Thoracic aorta (tissue), 2 donors: ENCODE measurements at places on chromosomes 11 and 22. TPM values are rescaled to one million over a fixed set of nuclear protein-coding genes. Genes with fewer than 3 reads are reported as not detected.

DNA sequence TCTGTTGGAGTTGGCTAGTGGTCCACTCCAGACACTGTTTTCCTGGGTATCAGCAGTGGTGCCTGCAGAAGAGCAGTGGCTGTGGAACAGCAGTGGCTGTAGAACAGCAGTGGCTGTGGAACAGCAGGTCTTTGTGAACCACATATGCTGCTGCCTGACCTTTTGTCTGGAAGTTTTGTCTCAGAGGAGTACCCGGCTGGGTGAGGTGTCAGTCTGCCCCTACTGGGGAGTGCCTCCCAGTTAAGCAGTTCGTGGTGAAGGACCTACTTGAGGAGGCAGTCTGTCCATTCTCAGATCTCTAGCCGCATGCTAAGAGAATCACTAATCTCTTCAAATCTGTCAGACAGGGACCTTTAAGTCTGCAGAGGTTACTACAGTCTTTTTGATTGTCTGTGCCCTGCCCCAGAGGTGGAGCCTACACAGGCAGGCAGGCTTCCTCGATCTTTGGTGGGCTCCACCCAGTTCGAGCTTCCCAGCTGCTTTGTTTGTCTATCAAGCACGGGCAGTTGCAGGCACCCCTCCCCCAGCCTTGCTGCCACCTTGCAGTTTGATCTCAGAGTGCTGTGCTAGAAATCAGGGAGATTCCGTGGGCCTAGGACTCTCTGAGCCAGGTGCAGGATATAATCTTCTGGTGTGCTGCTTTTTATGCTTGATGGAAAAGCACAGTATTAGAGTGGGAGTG, 89.1 kb upstream of the TRIM48 start:
- H3K27me3 ChIP-seq: no peaks in the 10 kb centered on the region
- H3K27ac ChIP-seq: no peak overlapping the region
- no peak for DNase-seq
- no peak overlapping the region for H3K4me3 ChIP-seq
- H3K36me3 ChIP-seq: no peaks in the 10 kb centered on the region

DNA sequence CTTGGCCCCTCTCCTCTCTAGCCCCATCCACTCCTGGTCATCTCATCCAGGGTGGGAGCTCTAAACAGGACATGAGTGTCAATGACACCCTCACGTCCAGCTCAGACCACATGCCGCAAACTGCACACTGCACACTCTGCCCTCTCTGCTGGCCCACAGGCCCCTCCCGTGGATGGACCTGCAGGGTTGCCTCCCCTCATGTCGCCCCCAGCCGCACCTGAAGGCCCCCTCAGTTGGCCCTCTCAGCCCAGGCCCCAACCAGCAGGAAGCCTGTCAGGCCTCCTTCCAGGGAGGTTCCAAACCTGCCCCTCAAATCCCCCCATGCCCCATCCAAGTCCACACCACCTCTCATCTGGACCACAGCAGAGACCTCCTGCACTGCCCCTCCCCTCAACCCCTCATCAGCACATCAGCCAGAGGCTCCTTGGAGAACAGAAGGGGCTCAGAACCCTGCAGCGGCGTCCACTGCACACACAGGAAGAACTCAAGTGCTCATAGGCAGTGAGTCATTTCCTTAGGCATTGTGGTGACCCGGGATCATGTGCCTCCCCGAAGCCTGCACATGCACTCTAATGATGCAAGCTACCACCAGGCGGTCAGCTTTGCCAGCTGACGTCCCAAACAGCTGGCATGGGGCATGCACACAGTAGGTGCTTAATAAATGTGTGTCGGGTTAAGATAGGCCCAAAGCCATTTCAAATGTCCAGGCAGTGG, 12.9 kb upstream of the CDKN1C start:
- no peaks in the 10 kb centered on the region for H3K36me3 ChIP-seq
- DNase-seq: no peak
- H3K4me3 ChIP-seq: no peak overlapping the region
- H3K4me1 ChIP-seq: peaks cover 18% of the 10 kb centered on the region

GRCh38 chr11:37748641-37749040, 1150.6 kb upstream of the RAG2 start:
- no peaks in the 10 kb centered on the region for H3K4me1 ChIP-seq
- H3K27me3 ChIP-seq: no peaks in the 10 kb centered on the region
- no peaks in the 10 kb centered on the region for H3K36me3 ChIP-seq

DNA sequence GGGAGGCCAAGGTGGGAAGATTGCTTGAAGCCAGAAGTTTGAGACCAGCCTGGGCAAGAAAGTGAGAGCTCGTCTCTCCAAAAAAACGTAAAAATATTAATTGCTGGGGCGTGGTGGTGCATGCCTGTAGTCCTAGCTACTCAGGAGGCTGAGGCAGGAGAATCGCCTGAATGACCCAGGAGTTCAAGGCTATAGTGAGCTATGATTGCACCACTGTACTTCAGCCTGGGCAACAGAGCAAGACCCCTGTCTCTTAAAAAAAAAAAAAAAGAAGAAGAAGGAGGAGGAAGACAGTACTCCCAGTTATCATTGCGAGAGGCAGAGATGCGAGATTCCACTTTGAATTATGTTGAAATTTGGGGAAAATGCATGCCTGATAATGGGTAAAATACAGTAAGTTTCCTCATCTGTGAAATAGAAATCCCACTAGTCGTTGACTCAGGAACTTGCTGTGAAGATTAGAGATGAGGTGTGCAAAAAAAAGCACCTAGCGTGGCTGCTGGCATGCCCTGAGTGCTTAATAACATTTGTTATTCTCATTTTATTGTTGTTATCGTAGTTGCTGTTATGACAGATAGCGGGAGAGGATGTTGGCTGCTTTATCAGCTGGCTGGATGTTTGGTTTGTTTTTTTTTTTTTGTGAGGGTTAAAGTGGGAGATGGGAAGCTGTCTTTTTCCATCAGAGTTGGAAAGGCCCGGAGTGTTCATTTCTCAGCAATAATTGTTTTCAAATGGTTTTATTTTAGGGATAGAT, 33.4 kb downstream of the BCR start:
- no peak overlapping the region for H3K27ac ChIP-seq
- H3K4me3 ChIP-seq: no peak overlapping the region
- no peak for DNase-seq
- no peaks in the 10 kb centered on the region for H3K36me3 ChIP-seq

Gene PARVA
- 99.7 TPM for total RNA-seq

Gene GLYATL1
- total RNA-seq: not detected

- no peak overlapping the region for H3K4me3 ChIP-seq
- DNase-seq: no peak
- no peaks in the 10 kb centered on the region for H3K36me3 ChIP-seq
- no peak overlapping the region for H3K27ac ChIP-seq
- no peaks in the 10 kb centered on the region for H3K27me3 ChIP-seq
Observed at GRCh38 chr11:11189506-11189905, 163.5 kb downstream of the CSNK2A3 start.

Gene MS4A12
- not detected for total RNA-seq

GRCh38 chr22:38238519-38239071, 34.2 kb downstream of the TMEM184B start:
- peaks cover 10% of the 10 kb centered on the region for H3K36me3 ChIP-seq
- no peaks in the 10 kb centered on the region for H3K27me3 ChIP-seq
- H3K4me1 ChIP-seq: peaks cover 56% of the 10 kb centered on the region
- H3K27ac ChIP-seq: peak overlapping the region; percentile 85

DNA sequence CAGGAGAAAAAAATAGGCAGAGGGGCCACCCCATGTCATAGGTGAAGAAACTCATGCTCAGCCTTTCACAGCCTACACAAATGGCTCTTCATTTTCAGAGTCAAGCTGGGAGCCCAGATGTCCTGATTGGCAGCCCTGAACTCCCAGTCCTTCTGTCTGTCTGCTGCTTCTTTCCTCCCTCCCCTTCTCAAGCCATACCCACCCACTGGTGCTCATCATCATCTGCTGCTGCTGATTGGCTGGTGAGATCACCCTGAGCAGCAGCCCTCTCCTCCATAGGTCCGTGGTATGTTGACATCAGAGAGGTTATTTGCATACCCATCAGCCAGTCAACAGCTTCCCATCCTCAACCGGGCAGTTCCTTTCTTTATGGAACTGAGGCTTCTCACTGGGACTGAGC, 46.1 kb upstream of the PRDM11 start:
- no peak overlapping the region for H3K27ac ChIP-seq
- H3K4me1 ChIP-seq: peaks cover 2% of the 10 kb centered on the region
- H3K27me3 ChIP-seq: no peaks in the 10 kb centered on the region
- no peaks in the 10 kb centered on the region for H3K36me3 ChIP-seq
- no peak for DNase-seq

Gene CDC42BPG
- total RNA-seq: 0.68 TPM

DNA sequence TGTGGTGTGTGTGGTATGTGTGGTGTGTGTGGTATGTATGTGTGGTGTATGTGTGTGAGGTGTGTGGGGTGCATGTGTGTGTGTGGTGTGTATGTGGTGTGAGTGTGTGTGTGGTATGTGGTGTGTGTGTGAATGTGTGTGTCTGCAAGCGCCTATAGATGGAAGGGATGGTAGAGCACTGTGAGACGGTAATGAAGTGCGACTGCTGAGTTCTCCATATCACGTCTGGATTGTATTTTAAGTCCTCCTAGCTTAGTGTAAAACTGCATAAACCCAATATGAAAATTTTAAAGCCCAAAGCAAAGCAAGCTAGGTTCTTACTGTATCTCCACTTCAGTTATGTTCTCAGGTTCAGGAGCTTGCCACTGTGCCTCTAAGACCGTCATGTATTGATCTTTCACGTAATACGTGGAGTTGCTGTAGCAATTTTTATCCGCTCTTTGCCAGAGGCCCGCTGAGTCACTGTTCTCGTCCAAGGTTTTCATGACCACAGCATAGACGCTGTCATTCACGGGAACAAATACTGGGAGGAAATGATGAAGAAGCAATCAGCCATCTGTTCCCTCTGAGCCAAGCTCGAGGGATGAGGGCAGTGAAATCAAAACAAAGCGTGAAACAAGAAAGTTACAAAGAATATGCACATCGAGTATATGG, 5.5 kb downstream of the PLET1 start:
- no peaks in the 10 kb centered on the region for H3K4me1 ChIP-seq
- H3K27ac ChIP-seq: no peak overlapping the region
- H3K36me3 ChIP-seq: no peaks in the 10 kb centered on the region
- H3K4me3 ChIP-seq: no peak overlapping the region

- H3K4me3 ChIP-seq: no peak overlapping the region
- no peaks in the 10 kb centered on the region for H3K36me3 ChIP-seq
Observed at GRCh38 chr11:16155448-16155847, 200.9 kb downstream of the SOX6 start.

Gene GAS2L1
- 52.9 TPM for total RNA-seq

DNA sequence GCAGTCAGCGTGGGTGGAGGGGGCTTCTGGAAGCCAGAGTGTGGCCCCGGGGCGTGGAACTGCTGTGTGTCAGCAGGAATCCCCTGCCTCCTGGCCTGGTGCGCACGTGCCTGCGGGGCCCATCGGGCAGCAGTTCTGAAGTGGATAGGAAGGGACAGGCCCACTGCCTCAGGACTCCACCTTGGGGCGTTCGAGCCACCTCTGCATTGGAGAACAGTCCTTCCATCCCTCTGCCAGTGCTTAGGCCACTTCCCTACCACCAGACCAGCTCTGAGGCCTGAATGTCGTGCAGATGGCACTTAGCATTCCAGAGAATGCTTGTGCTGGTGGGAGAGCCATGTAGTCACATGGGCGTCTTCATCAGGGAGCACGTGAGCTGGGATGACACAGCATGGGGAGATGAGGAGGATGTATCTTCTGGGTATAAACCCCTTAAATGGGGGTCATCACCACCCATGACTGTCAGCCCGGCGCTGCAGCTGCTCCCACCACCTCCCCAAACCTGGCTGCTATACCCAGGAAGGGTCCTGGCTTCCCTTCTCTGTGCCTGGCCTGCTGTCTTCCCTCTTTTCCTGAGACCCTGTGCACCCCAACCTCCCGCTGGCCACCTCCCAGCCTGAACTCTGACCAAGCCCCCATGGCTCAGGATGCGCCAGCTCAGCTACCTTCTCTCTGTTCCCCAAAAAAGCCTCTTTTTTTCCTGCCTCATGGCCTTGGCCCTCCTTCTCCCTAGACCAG, 9.7 kb downstream of the INCENP start:
- H3K4me3 ChIP-seq: no peak overlapping the region
- H3K4me1 ChIP-seq: no peaks in the 10 kb centered on the region
- H3K27me3 ChIP-seq: no peaks in the 10 kb centered on the region
- H3K36me3 ChIP-seq: peaks cover 14% of the 10 kb centered on the region
- DNase-seq: no peak

Gene MMP8
- total RNA-seq: not detected

Gene DDX25
- not detected for total RNA-seq
